ENCODE measurements at places on chromosomes 1 and 21.

DNA sequence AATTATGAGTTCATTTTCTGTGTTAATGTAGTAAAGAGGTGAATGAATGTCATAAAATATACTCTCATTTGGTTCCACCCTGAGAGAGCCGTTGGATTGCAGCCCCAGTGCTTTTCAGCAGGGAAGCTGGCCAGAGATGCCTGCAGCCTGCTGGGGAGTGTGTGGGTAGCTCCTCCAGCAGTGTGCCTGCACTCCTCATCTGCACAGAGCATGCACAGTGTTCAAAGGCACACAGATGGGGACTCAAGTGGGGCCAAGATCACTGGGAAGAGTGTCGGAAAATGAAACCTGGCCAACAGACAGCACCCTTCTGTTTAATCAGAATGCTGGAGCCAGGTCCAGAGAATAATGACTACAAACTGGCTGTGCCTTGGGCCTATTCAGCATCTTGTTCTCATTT is 206.8 kb downstream of the ST6GALNAC3 start:
- peak; percentile 10 for DNase-seq

DNA sequence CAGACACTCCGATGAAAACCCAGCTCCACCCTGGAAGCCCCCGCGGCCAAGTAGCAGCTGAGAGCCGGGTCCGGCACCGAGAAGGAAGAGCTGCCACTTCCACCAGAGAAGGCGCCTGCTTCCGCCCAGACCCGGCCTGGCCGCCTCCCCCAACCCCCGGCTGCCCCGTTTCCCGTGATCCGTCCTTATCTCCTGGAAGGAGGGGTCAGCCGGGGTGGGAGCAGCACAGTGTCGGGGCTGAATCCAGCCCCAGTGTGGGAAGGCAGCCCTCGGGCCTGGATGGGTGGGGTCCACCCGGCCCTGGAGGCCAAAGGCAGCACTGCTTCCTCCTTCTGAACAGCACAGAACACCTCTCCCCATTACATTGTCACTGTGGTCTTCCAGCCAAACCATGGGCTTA is 69.4 kb downstream of the MEGF6 start:
- no peak for DNase-seq

- DNase-seq: no peak
Observed at GRCh38 chr1:237672748-237673147, 218.0 kb downstream of the ZP4 start.

- DNase-seq: no peak
Observed at GRCh38 chr1:2921970-2922686, 99.1 kb upstream of the ACTRT2 start.

DNA sequence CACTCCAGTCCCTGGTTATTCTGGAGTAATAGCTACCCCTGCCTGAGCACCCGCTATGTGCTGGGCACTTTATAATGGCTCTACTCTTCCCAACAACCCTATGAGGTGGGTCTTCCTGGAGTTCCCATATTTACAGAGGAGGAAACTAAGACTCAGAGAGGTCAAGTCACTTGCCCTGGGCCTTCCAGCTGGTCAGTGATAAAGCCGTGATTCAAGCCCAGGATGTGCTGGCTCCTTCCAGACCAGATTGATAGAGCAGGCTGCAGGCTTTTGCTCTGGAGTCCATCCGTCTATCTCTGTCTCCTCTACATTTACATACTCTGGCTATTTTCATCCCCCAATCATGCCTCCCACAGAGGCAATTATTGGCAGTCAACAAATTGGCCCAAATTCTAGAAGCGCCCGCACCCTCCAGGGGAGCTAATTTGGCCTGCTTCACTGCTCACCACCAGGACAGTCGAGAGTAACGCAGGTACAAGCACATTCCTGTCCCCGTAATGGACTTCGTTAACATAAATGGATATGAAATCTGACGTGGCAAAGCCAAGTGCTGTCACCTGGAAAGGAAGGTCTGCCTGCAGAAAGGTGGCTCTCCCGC is 39.8 kb upstream of the SELENON start:
- no peak for DNase-seq

DNA sequence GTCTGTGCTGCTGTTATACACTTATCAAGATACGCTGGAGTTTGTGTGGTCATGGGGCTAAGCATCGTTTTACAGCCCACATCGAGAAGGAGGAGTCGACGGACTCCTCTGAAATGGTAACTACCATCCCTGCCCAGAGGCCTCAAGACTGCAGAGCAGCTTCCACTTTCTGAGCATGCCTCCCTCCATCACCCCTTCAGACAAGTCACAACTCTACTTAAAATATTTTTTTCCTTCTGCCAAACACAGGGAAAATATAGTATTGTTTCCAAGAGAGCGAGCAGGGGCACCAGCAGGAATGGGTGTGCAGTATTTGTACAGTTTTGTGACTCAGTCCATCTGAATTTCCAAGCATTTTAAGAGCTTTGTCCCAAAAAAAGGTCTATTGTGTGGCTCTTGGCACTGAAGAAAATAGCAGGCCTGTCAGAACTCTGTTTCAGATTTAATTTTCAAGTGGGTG is 14.1 kb downstream of the EVA1C start:
- DNase-seq: peak; percentile 93

DNA sequence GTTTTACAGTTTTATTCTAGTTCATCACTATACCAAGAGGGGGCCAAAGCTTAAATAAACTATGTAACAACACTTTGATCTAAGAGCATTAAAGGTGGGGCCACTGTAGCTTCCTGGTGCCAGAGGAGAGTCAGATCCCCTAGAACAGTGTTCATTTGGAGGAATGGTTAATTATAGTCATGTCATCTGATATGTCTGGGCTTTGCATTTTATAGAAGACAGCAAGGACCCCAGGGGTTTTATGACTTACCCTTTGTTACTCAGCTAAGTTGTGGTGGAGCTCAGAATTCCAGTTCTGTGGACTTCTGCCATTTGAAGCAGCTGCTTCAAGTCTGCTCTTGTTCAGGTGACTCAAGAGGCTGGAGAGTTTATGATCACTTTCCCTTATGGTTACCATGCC is 16.7 kb downstream of the KDM4A start:
- no peak for DNase-seq

DNA sequence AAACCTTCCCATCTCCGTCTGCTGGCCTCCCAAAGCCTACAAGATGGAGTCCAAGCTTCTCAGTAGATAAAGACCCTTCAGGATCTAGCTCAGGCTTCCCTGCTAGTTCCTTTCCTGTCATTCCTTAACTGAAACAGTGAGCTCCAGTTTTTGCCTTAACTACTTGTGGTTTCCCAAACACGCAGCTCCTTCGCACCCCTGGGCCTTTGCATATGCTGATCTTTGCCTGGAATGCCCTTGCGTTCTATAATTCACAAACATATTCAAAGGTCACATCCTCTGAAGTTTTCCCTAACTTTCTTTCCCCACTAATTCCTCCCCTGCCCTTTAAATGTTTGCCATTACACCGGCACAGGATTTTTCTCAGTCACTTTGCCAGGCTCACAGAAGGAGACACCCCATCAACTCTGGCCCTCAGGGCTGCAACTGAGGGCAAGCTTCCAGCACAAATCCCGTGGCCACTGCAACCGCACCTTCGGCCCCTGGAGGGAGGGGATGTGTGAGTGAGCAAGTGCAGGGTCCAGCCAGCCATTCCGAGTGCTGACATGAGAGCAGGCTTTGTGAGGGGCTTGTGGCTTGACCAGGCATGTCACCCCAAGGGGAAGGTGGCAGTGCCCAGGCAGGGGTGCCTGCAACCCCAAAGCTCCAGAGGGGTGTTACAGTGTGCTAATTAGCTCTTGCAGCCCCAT is 41.3 kb downstream of the RAB3B start:
- DNase-seq: no peak

DNA sequence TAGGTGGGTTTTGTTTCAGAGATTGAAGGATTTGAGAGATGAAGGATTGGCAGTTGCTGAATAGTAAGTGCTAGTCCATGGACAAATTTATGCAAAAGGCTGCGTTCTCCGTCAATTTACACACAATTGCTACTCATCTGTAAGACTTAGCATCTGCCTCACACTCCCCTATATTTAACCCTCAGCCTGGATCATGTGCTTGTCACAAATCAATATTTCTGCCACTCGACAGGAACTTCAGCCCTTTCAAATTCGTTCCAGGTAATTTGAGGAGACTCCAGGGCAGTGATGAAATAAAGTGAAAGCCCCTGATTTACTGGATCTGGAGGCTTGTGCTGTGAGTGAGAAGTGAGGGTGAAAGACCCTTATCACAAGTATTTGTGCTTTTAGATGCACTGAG is 105.6 kb upstream of the UBE2U start:
- peak; percentile 41 for DNase-seq

- peak; percentile 6 for DNase-seq
Observed at GRCh38 chr1:56644064-56644918, 823 bp upstream of the PRKAA2 start.

GRCh38 chr1:182340233-182341058 is 51.1 kb downstream of the GLUL start:
- no peak for DNase-seq

DNA sequence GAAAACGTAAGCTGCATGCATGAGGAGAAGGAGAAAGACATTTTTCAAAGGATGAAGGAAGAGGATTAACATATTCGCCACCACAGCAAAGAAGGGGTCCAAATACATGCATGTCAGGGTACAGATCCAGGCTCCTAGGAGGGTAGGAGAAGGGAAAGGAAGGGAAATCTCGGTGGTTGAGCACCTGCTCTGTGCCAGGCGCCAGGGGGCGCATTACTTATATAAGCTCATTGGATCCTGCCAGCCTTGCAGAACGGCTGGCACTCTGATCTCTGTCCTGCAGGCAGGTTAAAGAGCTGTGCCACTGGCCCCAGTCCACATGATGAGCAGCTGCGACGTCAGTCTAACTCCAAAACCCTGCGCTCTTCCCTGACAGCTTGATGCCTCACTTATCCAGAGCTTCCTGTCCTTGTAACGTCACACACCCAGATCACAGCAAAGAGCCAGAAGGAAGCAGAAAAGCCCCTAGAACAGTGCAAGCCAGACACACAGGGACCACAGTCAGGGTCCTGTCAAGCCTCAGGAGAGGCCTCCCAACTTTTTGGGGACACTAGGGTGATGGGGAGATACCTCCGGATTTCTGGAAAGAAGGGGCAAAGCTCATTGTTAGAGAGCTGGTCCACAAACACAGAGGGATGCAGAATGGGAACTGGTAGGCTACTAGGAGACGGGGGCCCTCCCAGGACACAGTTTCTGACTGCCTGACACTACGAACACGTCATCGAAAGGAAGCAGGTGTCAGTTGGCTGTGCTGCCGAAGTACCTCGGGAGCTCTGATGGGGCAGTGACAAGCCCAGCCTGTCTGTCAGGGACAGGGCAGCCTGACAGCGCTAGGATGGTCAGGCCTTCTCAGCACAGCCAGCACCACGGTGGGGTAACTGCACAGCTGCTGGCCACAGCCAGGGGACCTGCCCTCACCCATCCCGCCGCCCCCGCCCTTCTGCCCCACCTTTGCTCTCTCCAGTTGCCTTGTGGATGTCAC is 99.1 kb downstream of the BEND5 start:
- DNase-seq: peak; percentile 70

DNA sequence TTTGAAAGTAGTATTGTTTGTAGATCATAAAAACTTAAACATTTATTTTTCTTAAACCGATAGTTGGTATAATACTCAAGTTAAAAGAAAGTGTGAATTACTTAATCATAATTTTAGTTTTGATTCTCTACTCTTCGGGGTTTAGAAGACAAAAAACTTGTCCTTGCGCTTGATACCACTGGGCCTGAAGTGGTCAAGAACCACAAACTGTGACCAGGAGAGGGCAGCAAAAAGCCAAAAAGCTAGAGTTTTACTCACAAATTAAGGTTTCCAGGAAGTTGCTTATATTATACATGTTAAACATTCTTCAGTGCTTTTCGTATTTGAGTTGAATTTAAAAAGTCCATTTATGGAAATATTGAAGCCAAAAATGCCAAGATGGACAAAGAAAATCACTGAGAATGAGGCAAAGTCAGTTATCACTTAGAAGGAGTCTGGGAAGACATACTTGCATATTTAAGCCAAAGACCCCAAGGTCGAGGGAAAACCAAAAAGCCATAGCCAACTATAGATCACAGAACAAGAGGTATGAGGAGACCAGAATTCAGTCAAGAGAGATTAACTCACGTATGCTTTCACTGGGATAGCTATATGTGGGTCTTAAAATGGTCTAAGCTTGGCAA is 34.2 kb downstream of the EFCAB7 start:
- no peak for DNase-seq

DNA sequence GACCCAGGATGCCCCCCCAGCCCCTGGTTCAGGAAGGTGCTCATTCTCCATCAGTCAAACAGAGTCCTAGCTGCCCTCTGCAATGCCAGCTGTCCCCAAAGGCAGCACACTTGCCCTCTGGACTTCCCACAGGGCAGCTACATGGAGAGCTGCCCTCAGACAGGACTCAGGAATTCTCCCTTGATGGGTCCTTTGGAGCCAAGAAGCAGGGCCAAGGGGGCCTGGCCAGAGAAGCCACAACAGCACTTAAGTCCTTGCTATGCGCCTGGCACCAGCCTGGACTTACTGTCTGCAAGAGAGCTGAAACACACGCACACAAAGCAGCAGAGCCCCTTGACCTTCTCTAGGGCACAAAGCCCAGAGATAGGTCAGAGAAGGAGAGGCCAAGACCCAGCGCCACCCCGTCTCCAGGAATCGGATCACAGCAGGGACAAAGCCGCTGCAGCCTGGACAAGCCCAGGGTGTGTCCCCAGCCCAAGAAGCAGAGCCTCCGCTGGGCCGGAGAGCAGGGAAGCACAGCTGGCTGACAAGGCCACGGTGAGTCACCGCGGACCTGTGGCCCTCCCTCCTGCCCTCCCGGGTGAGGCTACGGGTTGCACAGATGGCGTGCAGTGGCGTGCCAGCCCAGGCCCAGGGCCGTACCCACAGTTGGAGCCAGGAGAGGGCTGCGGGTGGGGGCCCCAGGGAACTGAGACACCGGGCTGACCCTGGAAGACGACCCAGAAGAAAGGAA is 1.7 kb downstream of the WNT9A start:
- DNase-seq: no peak

- no peak for DNase-seq
Observed at GRCh38 chr1:32331549-32331948, 4.5 kb downstream of the MARCKSL1 start.

DNA sequence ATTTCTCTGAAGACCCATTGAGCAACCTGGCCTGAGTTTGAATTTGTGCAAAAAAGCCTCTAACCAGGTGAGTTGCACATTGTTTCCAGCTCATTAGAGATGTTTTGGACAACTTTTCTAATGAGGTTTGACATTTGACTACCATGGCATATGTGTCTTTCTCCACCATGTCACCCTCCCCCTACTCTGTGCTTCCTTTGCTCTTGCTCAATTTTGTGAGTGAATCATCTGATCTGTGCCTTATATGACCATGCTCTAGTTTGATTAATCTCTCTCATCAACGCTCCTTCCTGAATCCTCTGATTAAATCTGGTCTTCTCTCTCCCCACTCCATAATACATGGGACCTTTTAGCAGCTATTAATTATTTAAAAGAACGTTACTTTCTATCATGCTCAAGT is 144.8 kb upstream of the SAMSN1 start:
- no peak for DNase-seq

GRCh38 chr1:81165963-81166362 is 634.8 kb upstream of the ADGRL2 start:
- no peak for DNase-seq

DNA sequence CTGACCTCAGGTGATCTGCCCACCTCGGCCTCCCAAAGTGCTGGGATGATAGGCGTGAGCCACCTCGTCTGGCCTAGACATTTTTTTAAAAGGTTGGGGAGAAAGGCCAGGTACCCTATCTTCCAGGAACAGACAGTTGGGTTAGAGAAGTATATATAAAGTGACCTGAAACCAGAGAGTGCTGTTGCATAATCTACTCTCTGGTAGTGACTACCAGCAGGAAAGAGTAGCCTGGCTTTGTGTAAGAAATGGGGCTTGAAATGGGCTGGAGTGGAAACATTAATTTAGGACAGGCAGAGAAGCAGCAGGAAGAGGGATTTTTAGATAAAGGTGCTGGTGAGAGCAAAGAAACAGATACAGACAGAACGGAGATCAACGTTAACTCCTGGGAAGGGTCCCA is 125.8 kb upstream of the HOOK1 start:
- no peak for DNase-seq

GRCh38 chr1:150225546-150225945 is 10.4 kb downstream of the ANP32E start:
- no peak for DNase-seq

Data from globus pallidus (tissue), 1 donor.